ENCODE measurements at places on chromosomes 12 and 14.

DNA sequence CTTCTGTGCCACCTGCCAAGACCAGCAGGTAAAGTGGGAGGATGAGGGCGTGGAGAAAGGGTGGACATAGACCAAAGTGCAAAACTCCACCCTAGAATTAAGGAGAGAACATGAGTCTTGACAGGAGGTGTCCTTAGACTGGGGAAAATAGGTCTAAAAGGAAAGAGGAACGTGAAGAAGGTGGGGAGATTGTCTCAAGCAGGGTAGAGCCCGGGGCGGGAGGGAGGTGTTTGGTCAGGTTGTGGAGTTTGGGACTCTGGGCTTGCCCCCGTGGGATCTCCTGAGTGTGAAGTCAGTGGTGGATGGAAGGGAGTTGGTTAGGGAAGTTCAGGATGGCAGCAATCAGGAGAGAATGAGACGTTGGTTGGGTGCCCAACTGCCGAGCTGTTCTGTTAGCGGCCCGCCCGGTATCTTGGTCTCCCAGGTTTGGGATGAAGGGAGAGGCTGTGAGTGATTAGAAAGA lies 386 bp downstream of the DGKA start:
- H3K4me3 ChIP-seq, result peak overlapping the region; percentile 55
- H3K27ac ChIP-seq, result peak overlapping the region; percentile 58
- H3K4me1 ChIP-seq, result peaks cover 35% of the 10 kb centered on the region
- no peaks in the 10 kb centered on the region for H3K27me3 ChIP-seq
- no peaks in the 10 kb centered on the region for H3K36me3 ChIP-seq
- DNase-seq, result no peak

DNA sequence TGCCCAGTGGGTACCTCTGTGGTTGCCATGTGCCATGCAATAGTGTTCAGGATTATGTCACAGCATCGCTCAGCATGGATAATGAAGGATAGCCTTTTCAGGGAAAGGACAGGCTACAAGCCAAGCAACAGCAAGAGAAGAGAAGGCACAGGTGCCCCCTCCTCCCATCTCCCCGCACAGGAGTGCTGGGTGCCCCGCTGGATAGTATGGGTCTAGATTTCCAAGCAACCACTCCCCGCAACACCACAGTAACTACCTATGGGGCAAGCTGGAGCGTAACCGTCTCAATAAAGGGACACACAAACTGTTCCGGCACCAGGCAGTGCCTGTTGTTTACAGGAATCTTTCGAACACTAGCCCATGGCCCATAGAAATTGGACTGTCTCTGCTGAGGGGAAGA lies 222.2 kb downstream of the ITPR2 start:
- no peak for DNase-seq
- no peak overlapping the region for H3K4me3 ChIP-seq

- no peak overlapping the region for H3K27ac ChIP-seq
- no peaks in the 10 kb centered on the region for H3K36me3 ChIP-seq
- DNase-seq, result no peak
- H3K4me1 ChIP-seq, result no peaks in the 10 kb centered on the region
Observed at GRCh38 chr12:30887226-30887625, 39.3 kb upstream of the TSPAN11 start.

DNA sequence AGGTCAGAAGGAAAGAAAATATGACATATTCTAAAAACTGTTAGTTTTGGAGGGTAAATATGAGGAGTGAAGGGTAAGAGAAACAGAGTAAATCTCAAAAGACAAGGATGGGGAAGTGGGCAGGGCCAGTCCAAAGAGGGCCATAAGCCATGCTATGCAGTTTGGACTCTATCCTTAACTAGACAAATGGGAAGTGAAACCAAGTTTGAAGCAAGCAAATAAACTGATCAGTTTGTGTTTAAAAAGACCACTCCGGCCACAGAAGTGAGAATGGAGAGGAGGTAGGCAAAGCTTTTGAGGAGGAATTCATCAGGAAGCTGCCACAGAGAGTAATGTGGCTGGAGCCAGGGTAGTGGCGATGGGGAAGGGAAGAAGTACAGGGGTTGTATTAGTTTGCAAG lies 37.5 kb upstream of the DAAM1 start:
- H3K27me3 ChIP-seq, result no peaks in the 10 kb centered on the region
- H3K4me1 ChIP-seq, result no peaks in the 10 kb centered on the region
- H3K36me3 ChIP-seq, result no peaks in the 10 kb centered on the region
- no peak overlapping the region for H3K27ac ChIP-seq

GRCh38 chr14:106622200-106622745 lies 1095.9 kb downstream of the TMEM121 start:
- H3K27me3 ChIP-seq, result no peaks in the 10 kb centered on the region
- no peaks in the 10 kb centered on the region for H3K4me1 ChIP-seq
- H3K36me3 ChIP-seq, result no peaks in the 10 kb centered on the region
- no peak for DNase-seq

DNA sequence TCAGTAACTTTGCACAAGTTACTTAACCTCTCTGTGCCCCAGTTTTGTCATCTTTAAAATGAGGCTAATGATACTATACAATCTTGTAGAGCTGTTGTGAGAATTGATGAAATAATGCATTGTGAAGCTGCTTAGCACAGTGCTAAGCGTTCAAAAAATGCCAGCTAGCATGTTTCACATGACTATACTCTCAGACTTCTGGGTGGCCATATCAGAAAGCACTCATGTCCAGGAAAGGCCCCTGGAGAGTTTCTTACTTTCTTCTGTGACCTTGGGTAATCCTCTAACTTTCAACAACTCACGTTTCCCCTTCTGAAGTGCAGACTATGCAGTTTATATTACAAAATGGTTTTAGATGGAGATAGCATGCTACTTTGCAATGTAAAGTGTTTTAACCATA lies 68.1 kb downstream of the TPH2 start:
- no peak overlapping the region for H3K4me3 ChIP-seq
- no peak for DNase-seq
- peaks cover 13% of the 10 kb centered on the region for H3K4me1 ChIP-seq
- H3K36me3 ChIP-seq, result no peaks in the 10 kb centered on the region

DNA sequence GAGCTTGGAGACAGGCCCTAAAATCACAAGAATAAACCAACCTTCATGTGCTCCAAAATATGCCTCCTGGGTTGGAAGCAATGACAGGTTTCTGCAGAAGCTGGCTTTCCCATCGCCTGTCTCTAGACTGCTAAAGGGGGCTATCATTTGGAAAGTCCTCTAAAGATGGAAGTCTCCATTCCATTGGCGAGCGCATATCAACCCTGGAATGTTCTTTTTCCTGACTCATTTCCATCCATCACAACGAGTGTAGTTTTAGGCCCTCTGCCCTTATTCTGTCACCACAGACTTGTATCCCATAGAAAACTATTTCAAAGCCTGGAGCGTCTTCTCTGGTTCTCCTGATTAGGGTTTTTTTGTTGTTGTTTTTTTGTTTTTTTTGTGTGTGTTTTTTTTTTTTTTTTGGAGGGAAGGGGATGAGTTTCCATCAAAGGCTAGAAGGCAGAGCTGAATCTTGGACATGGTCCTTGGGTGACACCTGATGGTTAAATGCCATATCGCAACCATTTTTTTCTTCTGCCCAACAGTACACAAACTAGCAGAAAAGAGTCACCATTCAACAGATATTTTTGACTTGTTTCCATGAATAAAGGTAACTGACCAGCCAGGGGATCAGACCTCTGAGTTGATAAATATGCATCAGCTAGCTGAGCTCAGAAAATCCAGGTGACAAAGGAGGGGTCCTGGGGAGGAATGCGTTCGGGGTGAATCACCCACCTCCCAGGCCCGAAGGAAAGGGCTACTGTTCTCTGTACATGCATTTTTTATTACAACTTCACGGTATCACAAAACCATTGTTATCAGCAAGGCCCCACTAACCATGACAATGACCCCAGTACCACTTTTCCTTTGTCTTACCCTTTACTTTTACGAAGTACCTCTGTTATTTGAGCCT lies 40.5 kb downstream of the KCNA5 start:
- H3K27me3 ChIP-seq, result peaks cover 2% of the 10 kb centered on the region
- peaks cover 38% of the 10 kb centered on the region for H3K4me1 ChIP-seq
- DNase-seq, result peak; percentile 81
- no peak overlapping the region for H3K27ac ChIP-seq

- no peak overlapping the region for H3K4me3 ChIP-seq
- H3K27ac ChIP-seq, result no peak overlapping the region
Observed at GRCh38 chr14:31596342-31597095, 35.3 kb downstream of the NUBPL start.

DNA sequence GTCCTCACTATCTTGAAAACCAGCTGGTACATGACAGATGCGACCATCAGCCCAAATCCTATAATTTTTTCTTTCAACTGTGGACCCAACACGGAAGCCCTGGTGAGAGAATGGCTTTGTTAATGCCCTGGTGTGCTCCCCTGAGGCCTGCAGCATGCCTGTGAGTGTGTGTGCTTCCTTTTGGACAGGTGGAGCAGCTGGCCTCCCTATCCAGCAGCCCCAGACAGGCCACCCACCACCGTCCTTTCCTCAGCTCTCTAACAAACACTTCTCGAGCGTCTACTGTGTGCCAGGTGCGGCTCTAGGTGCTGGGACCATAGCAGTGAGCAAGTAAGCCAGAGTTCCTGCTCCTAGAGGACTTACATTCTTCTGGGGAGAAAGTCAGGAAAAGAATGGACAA lies 78.9 kb upstream of the GZMB start:
- H3K27me3 ChIP-seq, result no peaks in the 10 kb centered on the region
- no peak overlapping the region for H3K4me3 ChIP-seq
- no peak overlapping the region for H3K27ac ChIP-seq
- no peak for DNase-seq
- no peaks in the 10 kb centered on the region for H3K36me3 ChIP-seq

DNA sequence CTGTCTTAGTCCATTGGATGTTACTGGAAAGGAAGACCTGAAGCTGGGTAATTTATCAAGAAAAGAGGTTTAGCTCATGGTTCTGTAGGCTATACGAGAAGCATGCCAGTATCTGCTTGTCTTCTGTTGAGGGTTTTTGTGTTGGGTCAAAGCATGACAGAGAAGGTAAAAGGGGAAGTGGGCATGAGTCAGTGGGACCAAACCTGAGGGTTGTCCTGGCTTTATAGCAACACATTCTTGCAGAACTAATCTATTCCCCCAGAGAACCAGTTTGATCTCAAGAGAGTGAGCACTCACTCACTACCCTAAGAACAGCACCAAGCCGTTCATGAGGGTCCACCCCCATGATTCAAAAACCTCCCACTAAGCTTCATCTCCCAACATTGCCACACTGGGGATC lies 19.0 kb upstream of the KRAS start:
- H3K4me3 ChIP-seq, result no peak overlapping the region
- no peaks in the 10 kb centered on the region for H3K36me3 ChIP-seq
- H3K4me1 ChIP-seq, result no peaks in the 10 kb centered on the region
- DNase-seq, result no peak
- H3K27me3 ChIP-seq, result no peaks in the 10 kb centered on the region

DNA sequence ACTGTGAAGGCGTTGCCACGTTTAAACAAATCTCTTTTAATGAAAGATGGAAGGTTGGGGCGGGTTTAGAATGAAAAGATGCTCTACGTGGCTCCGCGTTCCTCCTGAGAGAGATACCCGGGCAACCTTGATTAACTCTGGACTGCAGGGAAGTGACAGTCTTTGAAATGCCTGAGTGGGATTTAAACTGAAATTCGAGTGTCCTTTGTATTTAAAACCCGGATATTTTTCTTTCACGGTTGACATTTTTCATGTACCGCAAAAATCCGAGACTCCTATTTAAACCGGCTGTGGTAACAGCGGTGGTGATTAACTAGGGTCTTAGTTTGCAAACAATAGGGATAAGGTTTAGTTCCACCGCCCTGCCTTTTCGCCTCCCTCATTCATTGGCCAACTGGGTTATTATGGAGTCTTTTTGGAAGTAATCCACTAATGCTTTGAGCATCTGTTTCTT lies 707 bp downstream of the G2E3 start:
- H3K36me3 ChIP-seq, result no peaks in the 10 kb centered on the region
- H3K27me3 ChIP-seq, result no peaks in the 10 kb centered on the region
- peak overlapping the region; percentile 99 for H3K4me3 ChIP-seq
- peaks cover 10% of the 10 kb centered on the region for H3K4me1 ChIP-seq
- DNase-seq, result peak; percentile 74

- no peaks in the 10 kb centered on the region for H3K27me3 ChIP-seq
- no peak overlapping the region for H3K4me3 ChIP-seq
- no peak overlapping the region for H3K27ac ChIP-seq
- peak; percentile 41 for DNase-seq
Observed at GRCh38 chr12:18421867-18422266, 160.5 kb downstream of the PIK3C2G start.

GRCh38 chr14:92105893-92106142 lies 564 bp downstream of the ATXN3 start:
- H3K36me3 ChIP-seq, result no peaks in the 10 kb centered on the region
- H3K4me1 ChIP-seq, result peaks cover 4% of the 10 kb centered on the region
- peak overlapping the region; percentile 89 for H3K27ac ChIP-seq
- no peaks in the 10 kb centered on the region for H3K27me3 ChIP-seq

GRCh38 chr12:105954951-105955931 lies 183.5 kb downstream of the NUAK1 start:
- DNase-seq, result no peak
- H3K27ac ChIP-seq, result no peak overlapping the region
- H3K27me3 ChIP-seq, result no peaks in the 10 kb centered on the region
- no peaks in the 10 kb centered on the region for H3K36me3 ChIP-seq
- peaks cover 8% of the 10 kb centered on the region for H3K4me1 ChIP-seq

- H3K4me1 ChIP-seq, result peaks cover 24% of the 10 kb centered on the region
- no peak overlapping the region for H3K4me3 ChIP-seq
- H3K27ac ChIP-seq, result no peak overlapping the region
- peak; percentile 70 for DNase-seq
- H3K36me3 ChIP-seq, result no peaks in the 10 kb centered on the region
Observed at GRCh38 chr14:68178282-68178681, 358.7 kb downstream of the RAD51B start.

DNA sequence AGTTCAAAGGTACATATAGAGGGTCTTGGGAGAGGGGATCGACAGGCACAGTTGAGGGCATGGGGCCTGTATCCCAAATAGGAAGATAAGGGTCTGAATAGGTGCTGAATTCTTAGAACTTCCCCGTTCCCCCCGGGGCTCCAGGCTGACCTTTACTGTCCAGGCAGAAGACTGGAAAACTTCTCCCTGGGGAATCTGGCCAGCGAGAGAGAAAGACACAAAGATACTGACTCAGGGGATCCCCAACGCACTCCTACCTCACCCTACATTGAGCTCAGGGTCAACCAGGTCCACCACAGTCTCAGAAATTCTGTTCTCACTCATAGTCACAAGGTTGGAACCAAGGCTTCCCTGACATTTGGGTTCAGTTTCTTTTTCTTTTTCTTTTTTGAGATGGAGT lies 46.2 kb downstream of the ACACB start:
- no peak overlapping the region for H3K27ac ChIP-seq
- no peaks in the 10 kb centered on the region for H3K27me3 ChIP-seq
- no peaks in the 10 kb centered on the region for H3K36me3 ChIP-seq
- H3K4me1 ChIP-seq, result no peaks in the 10 kb centered on the region
- no peak overlapping the region for H3K4me3 ChIP-seq

DNA sequence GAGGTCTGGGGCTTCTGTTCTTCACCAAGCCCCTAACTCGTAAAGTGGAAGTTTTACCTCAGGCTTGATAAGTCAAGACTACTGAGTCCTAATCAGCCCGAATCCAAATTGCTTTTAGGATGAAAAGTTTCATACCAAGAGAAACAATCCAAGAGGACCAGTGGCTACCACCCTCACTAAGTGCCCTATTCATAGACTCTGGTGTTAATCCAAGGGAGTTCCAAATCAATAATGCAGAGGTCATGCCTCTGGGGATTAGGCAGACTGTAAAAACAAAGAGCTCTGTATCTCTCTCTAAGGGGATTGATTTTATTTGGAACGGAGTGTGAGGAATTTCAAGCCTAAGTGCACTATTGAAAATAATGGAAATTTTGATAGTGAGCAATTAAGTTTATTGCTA lies 76.3 kb upstream of the LMNTD1 start:
- H3K4me3 ChIP-seq, result no peak overlapping the region
- no peaks in the 10 kb centered on the region for H3K4me1 ChIP-seq
- H3K27me3 ChIP-seq, result no peaks in the 10 kb centered on the region
